Neural progenitor cell (in vitro differentiated cells): ENCODE measurements at places on chromosomes 12 and 14.

- DNase-seq, result no peak
Measured at GRCh38 chr12:3832738-3833137, 40.5 kb downstream of the PARP11 start.

- no peak for DNase-seq
Measured at GRCh38 chr12:31687101-31687527, 27.6 kb downstream of the ETFBKMT start.

- no peak for DNase-seq
Measured at GRCh38 chr14:23033801-23034497, 751 bp downstream of the PSMB5 start.

DNA sequence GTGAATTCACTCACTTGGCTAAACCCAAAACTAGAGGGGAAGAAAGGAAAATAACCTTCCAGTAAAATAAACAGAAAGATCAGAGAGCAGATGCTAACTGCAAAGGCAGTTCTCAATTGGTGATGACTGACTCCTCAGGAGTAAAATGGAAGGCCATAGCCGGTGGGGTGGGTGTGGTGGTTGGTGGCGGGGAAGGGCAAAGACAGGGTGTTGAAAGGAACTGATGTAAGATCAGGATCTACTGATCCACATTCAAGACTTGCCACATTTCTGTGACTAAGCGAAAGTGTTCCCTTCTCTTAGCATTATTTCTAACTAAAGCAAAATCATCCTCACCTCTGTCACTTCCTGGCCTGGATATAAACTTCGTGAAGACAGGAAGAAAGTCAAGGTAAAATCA is 26.3 kb upstream of the TC2N start:
- no peak for DNase-seq

- DNase-seq, result no peak
Measured at GRCh38 chr12:3745152-3745551, 7.8 kb downstream of the CRACR2A start.

DNA sequence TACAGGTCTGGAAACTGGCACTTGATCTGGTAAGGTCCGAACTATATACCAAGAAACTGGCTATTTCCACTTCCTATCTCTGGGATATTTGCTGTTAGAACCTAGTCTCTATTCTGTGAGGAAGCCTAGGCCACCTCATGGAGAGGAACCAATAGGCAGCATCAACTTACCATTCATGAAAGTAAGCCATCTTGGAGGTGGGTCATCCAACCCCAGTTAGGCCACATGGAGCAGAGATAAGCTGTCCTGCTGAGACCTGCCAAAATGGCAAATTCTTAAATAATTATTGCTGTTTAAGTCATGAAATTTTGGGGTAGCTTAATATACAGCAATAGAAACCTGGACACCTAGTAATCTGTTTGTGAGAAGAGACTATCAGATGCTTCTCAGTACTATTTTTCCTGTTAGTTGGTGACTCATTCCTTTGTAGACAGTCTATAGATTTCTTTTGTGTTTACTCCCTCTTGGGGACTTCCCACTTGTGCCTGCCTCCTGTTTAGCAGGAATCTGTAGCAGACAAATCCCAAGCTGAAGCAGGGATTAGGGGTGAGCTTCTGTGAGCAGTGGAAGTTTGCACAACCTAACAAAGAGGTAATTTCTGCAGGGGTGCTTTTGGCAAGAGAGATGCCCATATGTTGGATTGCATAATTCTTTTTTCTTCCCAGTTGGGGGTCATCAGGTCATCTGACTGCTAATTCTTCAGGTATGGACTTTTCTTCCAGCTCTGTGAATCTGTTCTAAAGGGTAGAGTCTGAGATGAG is 136.8 kb downstream of the IGF1 start:
- peak; percentile 37 for DNase-seq

DNA sequence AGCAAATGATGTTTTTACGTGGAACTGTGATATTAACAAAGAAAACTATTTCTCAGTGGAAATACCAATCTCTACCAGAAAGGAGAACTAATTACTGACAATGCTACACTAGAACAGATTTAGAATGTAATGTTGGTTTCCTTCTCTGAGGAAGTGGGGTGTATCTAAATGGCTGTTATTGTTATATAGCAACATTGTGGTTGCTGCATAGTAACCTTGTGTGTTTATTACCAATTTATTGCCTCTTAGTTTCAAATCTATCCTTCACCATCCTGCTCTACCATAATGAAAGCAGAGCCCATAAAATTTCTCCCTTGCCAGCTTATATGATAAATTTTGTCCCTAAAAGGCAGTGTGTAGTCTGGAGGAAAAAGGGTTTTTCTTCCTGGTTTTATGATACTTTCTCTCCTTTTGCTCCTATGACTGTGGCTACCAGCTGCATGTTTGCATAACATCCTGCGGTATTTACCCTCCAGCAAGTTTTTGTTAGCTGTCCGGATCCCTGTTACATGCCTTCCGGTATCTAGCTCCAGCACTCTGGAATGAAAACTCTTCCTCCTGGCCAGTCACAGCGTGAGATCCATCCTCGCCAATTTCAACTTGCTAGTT is 5.7 kb upstream of the KLRK1 start:
- DNase-seq, result no peak

- no peak for DNase-seq
Measured at GRCh38 chr14:34059037-34059924, 108.4 kb upstream of the EGLN3 start.
